ENCODE measurements at places on chromosomes 2 and 18. TPM values are rescaled to one million over a fixed set of nuclear protein-coding genes. Genes with fewer than 3 reads are reported as not detected.

DNA sequence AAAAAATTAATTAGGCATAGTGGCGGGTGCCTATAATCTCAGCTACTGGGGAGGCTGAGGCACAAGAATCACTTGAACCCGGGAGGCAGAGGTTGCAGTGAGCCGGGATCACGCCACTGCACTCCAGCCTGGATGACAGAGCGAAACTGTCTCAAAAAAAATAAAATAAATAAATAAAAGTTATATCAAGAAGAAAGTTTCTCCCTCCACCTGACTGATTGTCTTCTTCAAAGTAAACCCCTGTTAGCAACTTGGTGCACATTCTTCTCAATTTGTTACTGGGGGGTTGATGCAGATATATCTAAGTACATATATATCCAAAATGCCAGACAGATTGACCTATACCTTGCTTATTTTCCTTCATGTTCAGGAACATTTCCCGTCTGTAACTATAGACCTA lies 5.2 kb upstream of the MYCN start:
- H3K27ac ChIP-seq: no peak overlapping the region
- no peaks in the 10 kb centered on the region for H3K27me3 ChIP-seq
- DNase-seq: no peak
- H3K4me1 ChIP-seq: no peaks in the 10 kb centered on the region
- H3K4me3 ChIP-seq: no peak overlapping the region
- no peaks in the 10 kb centered on the region for H3K36me3 ChIP-seq

DSG4 gene
- total RNA-seq: not detected

DNA sequence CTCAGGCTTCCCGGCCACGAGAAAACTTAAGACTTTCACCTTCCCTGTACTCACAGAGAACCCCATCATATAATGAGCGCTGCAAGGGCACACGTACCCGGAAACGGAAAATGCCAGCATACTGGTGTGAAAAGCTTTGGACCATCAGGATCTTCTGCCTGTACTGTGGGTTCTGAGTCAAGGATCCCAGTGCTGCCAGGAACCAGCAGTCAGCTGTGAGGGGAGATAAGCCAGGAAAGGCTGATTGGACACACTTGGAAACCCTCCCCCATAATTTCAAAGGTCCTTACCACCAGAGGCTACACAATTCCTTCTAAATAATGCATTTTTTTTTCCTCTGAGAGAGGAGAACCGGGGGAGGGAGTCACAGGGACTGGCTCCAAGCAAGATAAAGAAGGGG lies 31.4 kb downstream of the CAPN13 start:
- no peaks in the 10 kb centered on the region for H3K27me3 ChIP-seq
- no peaks in the 10 kb centered on the region for H3K4me1 ChIP-seq
- no peaks in the 10 kb centered on the region for H3K36me3 ChIP-seq
- no peak for DNase-seq

GRCh38 chr2:239846789-239847676 lies 178.1 kb downstream of the NDUFA10 start:
- H3K4me3 ChIP-seq: no peak overlapping the region
- no peaks in the 10 kb centered on the region for H3K4me1 ChIP-seq
- H3K27ac ChIP-seq: no peak overlapping the region
- no peak for DNase-seq
- H3K27me3 ChIP-seq: no peaks in the 10 kb centered on the region

DNA sequence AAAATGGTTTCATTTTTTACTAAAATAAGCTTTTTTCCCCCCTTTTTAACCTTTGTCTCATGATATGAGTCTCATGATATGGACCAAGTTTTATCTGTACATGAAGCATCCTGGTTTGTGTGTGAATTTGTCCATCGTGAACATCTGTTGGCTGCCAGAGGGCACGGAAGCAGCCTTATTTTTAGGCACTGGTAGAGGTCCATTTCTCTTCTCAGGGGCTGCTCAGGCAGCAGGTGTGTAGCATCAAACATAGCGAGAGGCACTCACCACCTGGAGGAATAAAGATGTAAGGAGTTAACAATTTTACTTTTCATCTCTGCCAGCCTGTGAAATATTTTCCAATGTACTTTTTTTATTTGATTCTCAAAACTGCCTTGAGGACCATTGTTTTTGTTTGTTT lies 134.5 kb downstream of the RHBDD1 start:
- no peaks in the 10 kb centered on the region for H3K27me3 ChIP-seq

DNA sequence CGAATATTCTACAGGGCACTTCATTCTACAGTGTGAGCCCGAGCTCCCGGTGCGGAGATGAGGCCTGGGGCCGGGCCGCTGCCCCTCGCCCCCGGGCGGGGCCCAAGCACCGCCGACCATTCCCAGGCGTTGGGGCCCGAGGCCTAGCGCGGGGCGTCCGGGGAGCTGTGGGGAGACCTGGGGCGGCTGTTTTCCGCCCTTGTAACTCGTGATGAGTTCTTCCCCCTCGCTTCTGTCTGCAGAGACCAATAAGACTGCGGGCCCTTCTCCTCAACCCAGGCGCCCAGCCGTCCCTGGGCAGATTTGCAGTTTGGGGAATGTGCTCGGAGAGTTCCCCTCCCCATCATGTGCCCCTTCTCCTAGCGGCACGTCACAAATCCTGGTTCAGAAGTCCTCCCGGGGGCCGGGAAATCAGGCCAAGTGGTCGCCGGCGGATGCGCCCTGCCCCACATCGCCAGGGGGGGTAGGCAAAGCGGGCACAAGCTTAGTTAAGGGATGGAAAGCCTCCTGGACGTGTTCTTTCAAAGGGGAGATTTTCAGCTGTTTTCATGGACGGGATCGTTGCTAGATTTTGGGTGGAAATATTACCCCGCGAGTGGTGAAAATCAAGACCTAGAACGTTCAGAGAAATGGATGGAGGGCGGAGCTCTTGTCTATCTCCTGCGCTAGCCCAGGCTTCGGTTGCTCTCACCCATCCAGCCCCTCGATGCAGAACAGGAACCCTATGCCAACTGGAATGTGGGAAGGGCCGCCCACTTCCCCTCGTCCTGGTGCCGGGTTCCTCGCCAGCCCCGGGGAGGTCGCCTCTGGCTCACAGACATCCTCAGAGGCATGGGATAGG lies 18.8 kb upstream of the HAAO start:
- no peaks in the 10 kb centered on the region for H3K36me3 ChIP-seq
- peak; percentile 74 for DNase-seq
- peak overlapping the region; percentile 68 for H3K4me3 ChIP-seq
- H3K4me1 ChIP-seq: peaks cover 6% of the 10 kb centered on the region

DNA sequence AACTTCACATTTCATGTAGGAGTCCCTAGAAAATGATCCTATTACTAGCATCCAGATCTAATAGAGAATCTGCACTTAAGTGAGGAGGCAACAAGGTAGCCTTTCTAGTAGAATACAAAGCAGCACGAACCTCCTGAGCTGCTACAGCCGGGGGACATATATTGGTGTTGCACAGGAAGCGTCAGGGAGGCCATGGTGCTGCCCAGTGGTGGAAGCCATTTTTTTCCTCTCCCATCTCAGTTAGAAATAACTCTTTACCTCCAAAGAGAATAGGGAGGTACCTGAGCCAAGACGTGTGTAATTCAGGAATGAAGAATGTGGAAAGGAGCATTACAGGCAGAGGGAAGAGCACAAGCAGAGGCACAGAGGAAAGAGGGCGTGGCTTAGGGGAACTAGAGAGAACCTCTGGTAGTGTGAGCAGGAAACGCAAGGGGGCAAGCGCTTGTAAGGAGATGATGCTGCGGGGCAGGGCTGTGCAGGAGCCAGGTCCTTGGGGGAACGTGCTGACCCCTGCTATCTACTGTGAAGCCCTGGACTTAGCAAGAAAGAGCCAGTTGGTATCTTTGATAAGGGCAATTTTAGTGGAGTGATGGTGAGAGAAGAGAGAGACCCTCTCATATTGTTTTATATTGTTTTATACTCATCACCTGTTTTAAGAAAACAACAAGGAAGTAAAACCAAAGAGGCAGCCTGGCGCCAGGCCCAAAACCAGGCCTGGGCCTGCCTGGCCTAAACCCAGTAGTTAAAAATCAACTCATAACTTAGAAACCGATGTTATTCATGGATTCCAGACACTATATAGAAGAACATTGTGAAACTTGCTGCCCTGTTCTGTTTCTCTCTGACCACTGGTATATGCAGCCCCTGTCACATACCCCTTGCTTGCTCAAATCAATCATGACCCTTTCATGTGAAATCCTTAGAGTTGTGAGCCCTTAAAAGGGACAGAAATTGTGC lies 50.0 kb upstream of the TTC39C start:
- H3K27me3 ChIP-seq: no peaks in the 10 kb centered on the region
- no peaks in the 10 kb centered on the region for H3K36me3 ChIP-seq
- no peak overlapping the region for H3K4me3 ChIP-seq
- DNase-seq: no peak
- peak overlapping the region; percentile 73 for H3K27ac ChIP-seq
- H3K4me1 ChIP-seq: peaks cover 11% of the 10 kb centered on the region

DNA sequence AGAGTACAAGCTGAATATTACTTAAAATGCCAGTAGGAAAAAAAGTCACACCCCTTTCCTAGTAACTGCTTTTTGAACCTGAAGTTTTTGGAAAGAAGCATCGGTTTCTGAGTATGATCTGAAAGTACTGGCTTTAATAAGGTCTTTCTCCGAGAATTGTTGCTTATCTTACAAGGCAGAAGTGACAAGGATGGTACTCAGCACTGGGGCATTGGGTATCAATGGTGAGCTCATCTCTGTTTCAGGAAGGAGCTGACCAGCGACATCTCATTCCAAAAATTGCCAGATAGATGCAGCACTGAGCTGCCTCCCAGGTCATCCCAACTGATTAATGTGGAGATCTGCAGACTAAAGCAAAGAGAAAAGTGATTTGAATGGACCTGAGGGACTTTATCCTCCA lies 85.4 kb downstream of the FMNL2 start:
- peak overlapping the region; percentile 21 for H3K27ac ChIP-seq
- H3K27me3 ChIP-seq: no peaks in the 10 kb centered on the region
- no peak overlapping the region for H3K4me3 ChIP-seq
- H3K4me1 ChIP-seq: peaks cover 12% of the 10 kb centered on the region
- no peaks in the 10 kb centered on the region for H3K36me3 ChIP-seq

PAX8 gene
- total RNA-seq: 607 TPM

KLF11 gene
- 34.0 TPM for total RNA-seq

- no peaks in the 10 kb centered on the region for H3K36me3 ChIP-seq
- H3K27me3 ChIP-seq: no peaks in the 10 kb centered on the region
- DNase-seq: no peak
- H3K4me3 ChIP-seq: no peak overlapping the region
Observed at GRCh38 chr18:10791169-10791831, 265.5 kb downstream of the NAPG start.

DNA sequence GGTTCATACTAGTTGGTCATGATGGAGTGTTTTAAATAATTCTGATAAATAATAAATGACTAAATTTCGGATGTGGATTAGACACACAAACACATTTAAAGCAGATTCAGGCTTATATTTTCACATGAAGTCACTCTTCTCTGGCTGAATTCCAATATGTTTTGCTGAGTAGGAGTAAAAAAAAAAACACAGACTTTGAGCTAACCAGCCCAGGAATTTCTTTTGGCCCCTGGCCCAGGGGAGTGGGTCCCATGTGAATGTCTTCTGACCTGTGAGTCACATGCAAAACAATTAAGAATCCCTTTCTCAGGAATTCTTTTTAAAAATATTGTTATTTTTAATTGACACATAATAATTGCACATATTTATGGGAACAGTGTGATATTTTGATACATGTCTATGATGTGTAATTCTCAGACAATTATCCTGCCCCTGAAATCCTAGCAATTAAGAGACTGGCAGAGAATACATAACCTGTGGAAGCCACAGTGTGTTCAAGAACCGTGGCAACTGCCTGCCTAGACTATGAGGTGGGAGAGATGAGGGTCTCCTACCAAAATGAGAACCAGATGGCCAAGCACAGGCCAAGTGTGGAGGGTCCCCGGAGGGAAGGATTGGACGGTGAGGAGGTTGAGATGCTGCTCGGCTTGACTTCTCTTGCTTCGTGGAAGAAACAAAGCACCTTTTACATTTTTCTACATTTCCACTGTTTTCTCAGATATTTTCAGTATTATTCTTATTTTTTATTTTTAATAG lies 236.4 kb downstream of the PIEZO2 start:
- DNase-seq: no peak
- no peaks in the 10 kb centered on the region for H3K27me3 ChIP-seq
- H3K4me3 ChIP-seq: no peak overlapping the region
- no peak overlapping the region for H3K27ac ChIP-seq
- no peaks in the 10 kb centered on the region for H3K4me1 ChIP-seq

- no peak overlapping the region for H3K4me3 ChIP-seq
- H3K4me1 ChIP-seq: no peaks in the 10 kb centered on the region
- DNase-seq: no peak
- H3K27ac ChIP-seq: no peak overlapping the region
- no peaks in the 10 kb centered on the region for H3K36me3 ChIP-seq
Observed at GRCh38 chr2:6576302-6576701, 289.4 kb downstream of the CMPK2 start.

GRCh38 chr18:3603421-3604234 lies 153.7 kb downstream of the TGIF1 start:
- H3K27me3 ChIP-seq: no peaks in the 10 kb centered on the region
- H3K4me1 ChIP-seq: peaks cover 11% of the 10 kb centered on the region
- peak overlapping the region; percentile 76 for H3K4me3 ChIP-seq
